ENCODE measurements at places on chromosomes 2 and 18. TPM values are rescaled to one million over a fixed set of nuclear protein-coding genes. Genes with fewer than 3 reads are reported as not detected.

Gene QPCT
- total RNA-seq, result 16.6 TPM

Gene PSMA8
- total RNA-seq, result not detected

Gene MRPL30
- total RNA-seq, result 21.2 TPM

Gene XIRP2
- total RNA-seq, result 0.23 TPM

Gene ZNF892
- total RNA-seq, result 4.3 TPM

Gene GKN2
- 130 TPM for total RNA-seq

Gene ALPP
- 14.1 TPM for total RNA-seq

DNA sequence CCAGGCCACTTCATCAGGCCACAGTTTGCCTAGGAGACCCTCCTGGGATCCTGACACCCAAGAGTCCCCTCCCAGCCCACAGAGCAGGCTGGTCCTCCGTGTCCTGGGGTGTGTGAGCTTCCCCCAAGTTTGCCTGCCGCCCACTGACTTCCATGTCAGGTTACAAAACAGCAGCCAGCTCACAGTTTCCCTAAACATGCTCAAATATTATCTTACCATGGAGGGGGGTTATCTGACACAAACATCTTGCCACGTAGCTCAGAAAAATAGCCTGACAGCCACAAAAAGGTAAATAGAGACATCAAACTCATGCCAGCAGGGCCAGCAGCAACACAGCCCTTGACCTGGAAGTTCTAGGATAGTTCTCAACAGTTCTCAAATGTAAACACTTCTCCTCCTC lies 346.5 kb downstream of the TNS1 start:
- DNase-seq, result no peak
- no peaks in the 10 kb centered on the region for H3K4me1 ChIP-seq
- no peak overlapping the region for H3K27ac ChIP-seq
- no peaks in the 10 kb centered on the region for H3K27me3 ChIP-seq

DNA sequence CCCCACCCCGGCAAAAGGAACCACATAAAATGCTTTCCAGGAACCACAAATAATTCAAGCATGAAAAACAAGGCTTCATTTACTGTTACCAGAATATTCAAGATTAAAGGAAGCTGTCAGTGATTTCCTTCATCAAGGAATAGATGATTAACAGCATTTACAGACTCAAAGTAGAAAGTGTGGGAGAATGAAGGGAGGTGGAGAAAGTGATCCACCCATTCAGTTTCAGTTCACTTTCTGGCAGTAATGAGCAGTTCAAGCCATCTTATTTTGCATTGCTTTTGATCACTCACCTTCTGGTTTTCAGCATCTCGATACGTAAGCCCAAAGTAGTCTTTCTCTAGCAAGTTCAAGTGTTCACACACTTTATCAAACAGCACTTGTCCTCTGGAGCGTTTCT lies 99.0 kb downstream of the EPB41L3 start:
- H3K4me3 ChIP-seq, result no peak overlapping the region
- H3K27me3 ChIP-seq, result no peaks in the 10 kb centered on the region

DNA sequence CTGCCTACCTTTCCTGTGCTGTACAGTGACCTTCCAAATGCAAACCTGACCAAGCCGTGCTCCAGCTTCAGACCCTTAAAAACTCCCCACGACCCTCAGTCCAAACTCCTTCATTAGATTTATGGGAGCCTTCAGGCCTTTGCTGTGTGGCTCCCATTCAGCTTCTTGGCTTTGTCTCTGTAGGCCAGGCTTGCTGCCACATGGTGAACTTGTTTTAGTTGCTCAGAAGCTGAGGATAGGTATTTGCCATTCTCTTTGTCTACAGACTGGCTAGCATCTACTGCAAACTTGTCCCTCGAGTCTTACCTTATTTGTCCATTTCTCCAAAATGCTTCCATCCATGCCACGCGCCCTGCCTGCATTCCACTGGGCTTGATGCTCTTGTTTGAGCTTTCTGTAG lies 49.1 kb downstream of the SOX11 start:
- no peak overlapping the region for H3K4me3 ChIP-seq
- H3K27ac ChIP-seq, result no peak overlapping the region
- no peak for DNase-seq
- H3K27me3 ChIP-seq, result no peaks in the 10 kb centered on the region
- H3K36me3 ChIP-seq, result no peaks in the 10 kb centered on the region

DNA sequence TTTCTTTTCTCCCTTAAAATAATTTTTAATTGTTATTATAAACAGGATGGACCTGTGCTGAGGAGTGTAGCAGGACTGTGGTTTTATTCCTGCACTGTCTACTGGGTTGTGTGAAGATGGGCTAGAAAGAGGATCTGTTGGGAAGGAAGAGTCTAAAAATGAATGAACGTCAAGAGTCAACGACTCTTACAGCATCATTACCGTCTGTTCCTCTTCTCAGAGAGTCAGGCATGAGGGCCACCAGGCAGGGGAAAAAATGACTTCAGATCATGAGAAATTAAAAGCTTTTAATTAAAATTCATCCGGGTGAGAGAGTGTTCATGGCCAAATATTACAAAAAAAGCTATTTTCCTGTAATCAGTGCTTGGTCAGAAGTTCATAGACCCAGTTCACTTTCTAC lies 32.6 kb downstream of the SRSF7 start:
- H3K36me3 ChIP-seq, result no peaks in the 10 kb centered on the region
- H3K27ac ChIP-seq, result no peak overlapping the region
- H3K4me3 ChIP-seq, result no peak overlapping the region

DNA sequence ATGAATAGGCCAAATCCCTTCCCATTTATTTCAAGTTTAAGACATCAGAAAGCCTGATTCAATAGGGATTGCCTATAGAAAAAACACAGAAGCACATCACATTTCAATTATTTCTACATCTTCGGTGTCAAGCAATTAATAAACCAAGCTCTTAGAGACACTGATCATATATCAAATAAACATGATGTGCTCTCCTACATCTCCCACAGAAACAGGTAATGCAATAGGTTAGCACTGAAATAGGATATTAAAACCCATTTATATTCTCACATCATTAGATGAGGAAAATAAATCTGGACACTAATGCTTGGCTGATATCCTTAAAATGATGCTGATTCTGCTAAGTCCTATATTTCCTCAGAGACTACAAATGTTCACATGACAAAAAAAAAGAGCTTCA lies 364.7 kb downstream of the MBD2 start:
- no peak for DNase-seq
- no peak overlapping the region for H3K27ac ChIP-seq
- H3K4me1 ChIP-seq, result no peaks in the 10 kb centered on the region
- no peaks in the 10 kb centered on the region for H3K27me3 ChIP-seq
- H3K36me3 ChIP-seq, result no peaks in the 10 kb centered on the region
- H3K4me3 ChIP-seq, result no peak overlapping the region

GRCh38 chr2:201116959-201117734 lies 1.2 kb downstream of the CFLAR start:
- peak overlapping the region; percentile 99 for H3K27ac ChIP-seq
- H3K27me3 ChIP-seq, result no peaks in the 10 kb centered on the region
- peaks cover 15% of the 10 kb centered on the region for H3K4me1 ChIP-seq
- H3K36me3 ChIP-seq, result no peaks in the 10 kb centered on the region
- H3K4me3 ChIP-seq, result peak overlapping the region; percentile 71
- no peak for DNase-seq

- H3K27me3 ChIP-seq, result peaks cover 51% of the 10 kb centered on the region
- peaks cover 9% of the 10 kb centered on the region for H3K36me3 ChIP-seq
- peak overlapping the region; percentile 19 for H3K4me3 ChIP-seq
- DNase-seq, result no peak
- peak overlapping the region; percentile 80 for H3K27ac ChIP-seq
Observed at GRCh38 chr2:215432759-215433594, 2.9 kb downstream of the FN1 start.

DNA sequence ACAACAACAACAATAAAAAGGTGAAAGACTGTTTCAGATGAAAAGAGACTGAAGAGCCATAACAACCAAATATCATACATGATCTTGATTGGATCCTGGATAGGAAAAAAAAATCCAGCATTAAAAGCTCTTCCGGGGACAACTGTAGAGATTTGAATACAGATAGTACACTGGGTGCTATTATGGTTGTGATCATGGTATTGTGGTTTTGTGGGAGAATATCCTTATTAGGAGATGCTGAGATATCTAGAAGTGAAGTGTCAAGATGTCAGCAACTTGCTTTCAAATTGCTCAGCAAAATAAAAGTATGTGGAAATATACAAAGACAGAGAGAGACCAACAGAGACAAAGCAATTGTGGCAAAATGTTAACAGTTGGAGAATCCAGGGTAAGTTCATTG lies 15.5 kb upstream of the SPATA3 start:
- no peaks in the 10 kb centered on the region for H3K36me3 ChIP-seq
- H3K27me3 ChIP-seq, result no peaks in the 10 kb centered on the region
- H3K27ac ChIP-seq, result no peak overlapping the region
- H3K4me3 ChIP-seq, result no peak overlapping the region
- no peaks in the 10 kb centered on the region for H3K4me1 ChIP-seq

DNA sequence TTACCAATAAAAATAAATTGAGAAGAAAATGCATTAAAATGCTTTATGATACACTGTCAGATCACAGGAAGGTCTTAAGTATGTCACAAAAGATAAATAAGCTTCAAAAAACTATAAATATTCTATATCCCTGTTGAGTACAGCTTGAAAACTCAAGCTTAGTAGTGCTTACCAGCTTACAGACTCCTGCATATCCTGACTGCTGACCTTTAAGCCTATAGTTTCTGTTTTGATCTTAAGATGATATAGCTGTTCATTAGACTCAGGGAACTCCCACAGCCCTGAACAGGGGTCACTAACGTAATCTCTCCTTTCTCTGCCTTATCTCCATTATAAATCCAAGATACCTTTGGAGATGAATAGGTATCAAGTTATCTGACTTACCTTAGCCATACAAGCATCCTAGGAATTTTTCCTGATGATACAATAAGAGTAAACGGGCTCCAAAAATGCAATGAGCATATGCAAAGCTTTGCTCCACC lies 93.7 kb upstream of the RBBP8 start:
- no peak overlapping the region for H3K4me3 ChIP-seq
- no peaks in the 10 kb centered on the region for H3K4me1 ChIP-seq
- H3K27me3 ChIP-seq, result no peaks in the 10 kb centered on the region

DNA sequence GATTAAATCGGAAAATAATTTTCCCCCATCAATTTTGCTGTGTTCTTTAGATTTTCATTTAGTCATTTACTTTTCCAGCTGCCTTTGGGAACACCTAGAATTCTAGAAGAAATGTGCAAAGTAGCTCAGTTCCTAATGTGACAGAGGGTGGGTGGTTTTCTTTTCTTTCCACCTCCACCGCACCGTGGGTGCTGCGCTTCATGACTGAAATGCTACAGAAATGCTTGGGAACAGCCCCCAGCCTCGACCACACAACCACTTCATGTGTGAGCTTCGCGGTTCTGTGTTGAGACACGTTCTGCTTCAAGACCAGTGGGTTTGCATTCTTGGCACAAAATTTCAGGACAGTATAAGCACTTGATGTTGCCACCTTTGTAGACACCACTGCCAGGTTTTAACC lies 30.9 kb downstream of the E2F6 start:
- no peaks in the 10 kb centered on the region for H3K36me3 ChIP-seq
- H3K27ac ChIP-seq, result no peak overlapping the region
- H3K27me3 ChIP-seq, result no peaks in the 10 kb centered on the region
- no peaks in the 10 kb centered on the region for H3K4me1 ChIP-seq
- DNase-seq, result no peak

- H3K27ac ChIP-seq, result no peak overlapping the region
- H3K36me3 ChIP-seq, result no peaks in the 10 kb centered on the region
- no peaks in the 10 kb centered on the region for H3K27me3 ChIP-seq
- no peak overlapping the region for H3K4me3 ChIP-seq
- peaks cover 33% of the 10 kb centered on the region for H3K4me1 ChIP-seq
Observed at GRCh38 chr2:200369886-200370285, 63.4 kb downstream of the SPATS2L start.

DNA sequence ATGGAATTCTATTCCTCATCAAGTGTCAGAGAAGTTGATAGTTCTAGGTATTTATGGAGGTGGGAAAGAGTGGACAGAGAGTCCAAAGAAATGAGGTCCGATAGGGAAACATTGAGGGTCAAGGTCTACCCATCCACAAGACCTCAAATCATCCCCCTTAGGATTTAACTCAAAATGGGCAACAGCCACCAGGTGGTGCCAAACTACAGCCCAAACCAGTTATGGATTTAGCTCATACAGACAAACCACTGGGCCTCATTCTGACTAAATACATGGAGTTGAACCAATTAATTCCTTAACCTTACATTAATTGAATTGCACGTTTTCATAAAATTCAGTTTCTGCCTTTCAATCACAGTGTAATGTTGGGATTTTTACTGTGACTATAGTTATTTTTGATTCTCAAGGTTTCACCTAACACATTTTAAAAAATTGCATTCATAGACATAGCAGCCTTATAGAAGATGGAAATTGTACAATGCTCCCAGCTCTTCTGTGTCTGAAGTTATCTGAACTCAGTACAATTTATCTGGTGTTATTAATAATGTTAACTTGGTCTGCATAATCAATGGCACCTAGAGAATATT lies 98.2 kb upstream of the HNMT start:
- no peaks in the 10 kb centered on the region for H3K27me3 ChIP-seq
- no peaks in the 10 kb centered on the region for H3K36me3 ChIP-seq
- DNase-seq, result no peak
- H3K27ac ChIP-seq, result no peak overlapping the region

DNA sequence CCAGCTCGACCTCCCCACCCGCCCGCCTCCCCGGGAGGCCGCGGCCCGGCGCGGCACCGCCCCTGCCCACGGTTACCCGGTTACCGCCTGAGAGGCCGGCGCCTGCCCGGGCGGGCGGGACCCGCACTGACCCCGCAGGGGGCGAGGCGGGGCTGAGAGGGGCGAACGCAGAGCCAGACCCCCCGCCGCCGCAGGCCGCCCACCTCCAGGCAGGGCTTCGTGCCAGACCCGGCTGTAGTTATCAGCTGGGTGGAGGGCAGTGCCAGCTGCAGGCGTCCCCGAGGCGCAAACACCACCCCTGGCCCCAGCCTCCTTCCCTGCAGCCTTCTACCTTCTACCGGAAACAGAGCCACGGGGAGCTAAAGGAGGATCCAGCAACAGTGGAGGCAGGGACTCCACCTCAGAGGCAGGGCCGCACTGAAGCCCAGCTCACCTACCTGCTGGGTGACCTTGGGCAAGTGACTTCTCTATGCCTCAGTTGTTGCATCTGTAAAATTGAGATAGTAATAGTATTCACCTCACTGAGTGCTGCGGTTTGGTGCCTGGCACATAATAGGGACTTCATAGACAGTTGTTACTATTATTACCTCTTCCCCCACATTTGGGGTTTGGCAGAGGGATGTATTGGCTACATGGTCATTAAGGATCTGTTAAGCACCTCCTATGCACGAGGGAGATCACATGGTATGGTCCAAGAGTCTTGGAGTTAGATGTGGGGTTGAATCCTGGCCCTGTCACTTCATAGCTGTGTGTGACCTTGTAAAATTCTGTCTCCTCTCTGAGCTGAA lies 231.6 kb upstream of the SMAD2 start:
- H3K27ac ChIP-seq, result peak overlapping the region; percentile 83
- peak overlapping the region; percentile 59 for H3K4me3 ChIP-seq
- no peak for DNase-seq
- H3K36me3 ChIP-seq, result no peaks in the 10 kb centered on the region

Data from left lung (tissue), 14 donors.